Heart left ventricle (tissue), 16 donors: ENCODE measurements at places on chromosomes 11 and 22. TPM values are rescaled to one million over a fixed set of nuclear protein-coding genes. Genes with fewer than 3 reads are reported as not detected.

DNA sequence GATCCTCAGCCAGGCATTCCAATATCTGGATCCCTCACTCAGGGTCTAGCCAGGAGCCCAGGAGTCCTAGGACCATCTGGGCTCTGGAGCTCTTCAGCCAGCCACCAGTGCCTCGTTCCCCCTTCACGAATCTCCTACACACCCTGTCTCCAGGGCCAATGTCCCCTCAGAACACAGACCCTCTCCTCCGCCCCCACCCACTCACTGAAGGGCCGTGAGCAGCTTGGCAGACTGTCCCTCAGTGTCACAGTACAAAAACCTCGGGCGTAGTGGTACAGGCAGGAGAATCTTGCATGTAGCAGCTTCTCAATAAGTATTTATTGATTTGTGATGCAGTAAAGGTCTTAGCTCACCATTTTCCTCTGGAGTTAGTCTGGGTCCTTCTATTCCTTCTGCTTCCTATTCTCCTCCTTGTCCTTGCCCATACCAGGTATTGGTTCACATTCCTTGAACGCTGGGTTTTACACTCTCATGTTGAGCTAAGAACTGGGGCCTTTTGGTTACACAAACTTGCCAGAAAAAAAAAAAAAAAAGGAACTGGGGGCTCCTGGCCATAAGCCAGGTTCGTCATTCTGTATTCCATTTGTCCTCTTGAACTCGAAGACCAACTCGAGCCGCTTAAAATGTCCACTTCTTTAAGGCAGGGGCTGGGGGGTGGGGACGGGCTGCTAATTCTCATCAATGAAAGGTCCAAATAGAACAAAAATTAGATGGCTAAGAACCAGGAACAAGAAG, 2.3 kb downstream of the CXCR5 start:
- no peak for DNase-seq

DNA sequence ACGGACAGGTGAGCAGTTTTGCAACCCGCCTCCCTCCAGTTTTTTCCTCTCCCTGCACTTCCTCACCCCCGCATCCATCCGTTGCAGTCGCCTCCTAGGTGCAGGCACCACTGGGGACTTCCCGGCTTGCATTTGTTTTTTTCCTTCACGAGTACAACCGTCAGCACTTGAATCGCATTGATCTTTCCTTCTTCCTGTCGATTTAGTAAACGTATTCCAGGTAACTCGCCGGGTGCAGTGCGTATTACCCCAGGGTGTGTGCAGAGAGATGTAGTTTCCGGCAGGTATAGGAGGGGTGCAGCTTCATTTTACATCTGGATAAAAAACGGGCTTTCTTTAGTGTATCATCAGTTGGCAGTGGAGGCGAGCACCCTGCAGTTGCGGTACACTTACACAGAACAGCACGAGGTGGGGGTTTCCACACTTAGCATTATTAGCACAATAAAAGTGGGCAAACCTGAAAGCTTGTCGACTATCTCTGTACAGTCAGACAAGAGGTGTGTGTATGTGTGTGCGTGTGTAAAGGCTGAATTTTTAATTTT, at the start of gene SORL1-AS1:
TSS of gene SORL1-AS1 (minus strand) at position 359 of the 542 bp plus-strand sequence.
- DNase-seq, result no peak

- DNase-seq, result no peak
Measured at GRCh38 chr22:17314487-17314886, 54.8 kb upstream of the CECR2 start.

DNA sequence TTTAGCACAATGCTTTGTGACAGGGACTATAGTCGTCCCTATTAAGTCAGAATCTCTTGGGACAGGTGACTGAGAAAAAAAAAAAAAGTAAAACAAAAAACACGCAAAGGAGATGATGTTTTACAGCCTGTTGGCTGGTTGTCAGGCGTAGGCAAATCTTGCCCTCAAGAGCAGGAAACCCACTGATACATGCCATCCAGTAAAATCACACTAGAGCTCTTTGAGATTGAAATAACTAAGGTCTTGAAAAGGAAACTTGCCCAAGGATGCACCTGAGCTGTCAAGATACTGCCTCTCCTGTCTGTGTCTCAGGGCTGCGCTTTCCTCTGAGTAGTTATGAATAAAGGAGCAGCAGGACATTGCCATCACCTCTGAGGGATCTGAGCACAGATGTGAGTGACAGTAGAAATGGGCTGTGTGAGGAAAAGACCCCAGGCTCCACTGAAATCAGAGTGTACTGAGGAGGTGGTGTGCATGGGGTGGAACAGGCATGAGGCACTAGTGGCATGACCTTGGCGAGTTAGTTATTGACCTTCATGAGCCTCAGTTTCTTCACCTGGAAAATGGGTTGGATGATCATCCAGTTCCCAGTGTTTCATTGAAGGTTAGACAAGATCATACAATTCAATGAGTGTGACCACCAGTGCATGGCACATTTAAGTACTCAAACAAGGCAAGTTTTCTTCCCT, 23.3 kb downstream of the MICAL2 start:
- DNase-seq, result no peak

DNA sequence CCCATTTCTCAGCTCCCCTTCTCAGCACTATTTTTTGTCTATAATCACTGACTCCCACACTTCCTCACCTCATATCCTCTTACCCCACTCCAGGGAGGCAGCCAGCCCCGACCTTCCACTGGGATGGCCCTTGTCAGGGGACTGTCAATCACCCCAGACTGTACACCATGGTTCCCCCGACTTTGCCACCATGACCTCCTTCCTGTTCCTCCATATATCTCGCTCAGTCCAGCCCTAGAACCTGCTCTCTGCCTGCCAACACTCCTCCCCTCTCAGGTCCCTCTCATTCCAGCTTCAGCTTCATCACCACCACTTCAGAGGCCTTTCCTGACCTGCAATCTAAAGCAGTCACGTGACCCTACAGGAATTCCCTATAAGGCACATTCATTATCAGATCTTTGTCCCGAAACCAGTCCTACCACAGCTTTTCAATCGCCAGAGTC, 16.5 kb downstream of the PRPF19 start:
- DNase-seq, result no peak

- DNase-seq, result no peak
Measured at GRCh38 chr22:24128021-24128420, 53.3 kb upstream of the SUSD2 start.

C11orf68 gene
- 41.5 TPM for polyA plus RNA-seq

GRCh38 chr11:64970731-64971151, 1.2 kb downstream of the MAJIN start:
- no peak for DNase-seq

DNA sequence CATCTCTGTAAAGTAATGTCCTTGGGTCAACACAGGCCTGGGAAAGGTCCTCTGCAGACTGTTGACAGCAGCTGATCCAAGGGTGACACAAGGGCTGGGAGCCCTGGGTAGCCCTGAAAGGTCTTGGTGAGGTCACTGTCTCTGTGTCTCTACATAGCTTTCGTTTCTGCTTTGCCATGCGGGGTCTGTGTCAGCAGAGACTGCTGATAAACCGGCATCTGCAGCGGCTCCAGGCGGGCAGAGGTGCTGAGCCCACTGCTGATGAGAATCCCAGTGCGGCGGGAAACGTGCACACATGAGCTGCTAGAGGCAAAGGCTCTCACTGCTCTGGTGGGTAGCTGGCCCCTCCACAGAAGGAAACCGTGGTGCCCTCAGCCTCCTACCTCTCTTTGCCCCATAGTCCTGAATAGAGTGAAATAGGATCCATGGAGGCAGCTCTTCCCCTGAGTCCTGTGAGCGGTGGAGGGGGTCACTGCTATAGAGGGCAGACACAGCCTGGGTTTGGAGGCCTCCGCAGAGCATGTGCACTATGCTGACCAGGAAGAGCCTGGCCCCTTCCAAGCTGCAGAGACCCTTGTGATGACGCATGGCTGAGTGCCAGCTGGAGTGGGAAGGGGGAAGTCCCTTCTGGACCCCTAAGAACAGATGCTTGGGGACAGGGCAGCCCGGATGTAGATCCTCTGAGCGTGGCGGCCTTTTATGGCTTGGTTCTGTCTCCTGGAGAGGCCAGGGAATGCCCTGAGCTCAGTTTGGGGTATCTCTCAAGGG, 17.8 kb upstream of the ST3GAL4 start:
- DNase-seq, result peak; percentile 36

DNA sequence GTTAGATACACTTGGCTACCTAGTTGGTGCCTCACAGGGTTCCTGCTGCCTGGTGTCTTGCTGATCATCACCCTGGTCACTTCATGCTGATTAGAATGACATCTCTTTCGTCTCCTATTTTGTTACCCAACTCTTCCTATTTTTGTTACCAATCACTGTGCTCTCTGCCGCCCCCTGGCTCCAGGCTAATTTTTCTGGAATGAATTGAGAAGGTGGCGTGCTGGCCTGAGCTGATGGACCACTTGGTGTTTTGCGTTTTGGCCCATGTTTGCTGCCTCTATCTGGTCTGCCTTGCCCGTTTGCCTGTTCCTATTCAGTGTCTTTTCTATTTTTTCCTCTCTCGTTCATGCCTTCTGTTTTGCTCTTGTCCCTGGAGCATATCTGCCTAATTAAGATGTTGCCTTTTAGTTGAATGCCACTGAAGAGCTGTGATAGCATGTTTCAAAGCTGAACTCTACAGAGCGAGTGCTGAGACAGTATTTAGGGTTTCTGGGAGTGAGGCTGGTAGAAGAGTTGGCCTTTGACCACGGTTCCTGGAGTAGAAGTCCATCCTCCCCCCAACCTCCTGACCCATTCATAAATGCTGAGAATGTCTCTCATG, 5.9 kb upstream of the ATF4 start:
- no peak for DNase-seq

DNA sequence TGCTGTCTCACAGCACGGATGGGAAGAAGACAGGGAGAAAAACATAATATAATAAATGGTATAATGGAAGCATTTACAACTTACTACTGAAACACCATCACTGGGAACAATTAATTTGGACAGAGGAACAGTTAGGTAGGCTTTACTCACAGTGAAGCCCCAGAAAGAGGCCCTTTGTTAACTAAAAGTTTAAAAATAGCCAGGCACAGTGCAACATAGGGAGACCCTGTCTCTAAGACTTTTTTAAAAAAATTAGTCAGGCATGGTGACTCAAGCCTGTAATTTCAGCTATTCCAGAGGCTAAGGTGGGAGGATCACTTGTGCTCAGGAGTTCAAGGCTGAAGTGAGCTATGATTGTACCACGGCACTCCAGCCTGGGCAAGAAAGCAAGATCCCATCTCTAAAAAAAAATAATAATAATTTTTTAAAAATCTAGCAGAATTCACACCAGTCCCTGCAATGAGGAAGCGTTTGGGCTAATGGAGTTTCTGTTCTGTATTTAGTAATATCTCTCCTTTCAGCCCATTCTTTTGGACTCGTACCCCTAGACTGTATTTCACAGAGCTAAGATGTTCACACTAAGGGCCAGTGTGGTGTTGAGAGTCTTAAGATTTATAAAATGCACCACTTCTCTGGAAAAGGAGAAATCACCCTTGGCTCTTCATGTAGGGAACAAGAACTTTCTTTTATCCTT, 275.5 kb downstream of the SOX6 start:
- DNase-seq, result no peak

GRCh38 chr22:25651332-25652085, 87.0 kb downstream of the GRK3 start:
- no peak for DNase-seq

KRTAP5-8 gene
- not detected for polyA plus RNA-seq

DNA sequence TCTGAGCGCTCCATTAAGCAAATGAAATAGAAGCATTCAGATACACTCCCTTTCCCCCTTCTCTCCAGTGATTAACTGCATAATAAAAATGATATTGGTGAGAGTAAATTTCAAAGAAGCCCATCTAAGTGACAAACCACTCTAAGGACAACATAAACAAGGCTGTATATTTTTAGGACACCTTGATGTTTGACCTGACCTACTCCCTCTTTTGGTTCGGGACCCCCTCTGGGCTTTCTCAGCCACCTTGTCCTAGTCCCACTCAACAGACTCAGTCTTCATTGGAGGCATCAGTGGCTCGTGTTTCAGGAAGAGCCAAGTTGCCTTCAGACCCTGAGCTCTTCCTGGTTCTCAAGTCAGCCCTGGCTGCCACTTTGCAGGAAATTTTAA, 182.3 kb upstream of the NCAM1 start:
- DNase-seq, result no peak

FOLR2 gene
- polyA plus RNA-seq, result 6.5 TPM

- DNase-seq, result no peak
Measured at GRCh38 chr11:62141111-62142042, 17.6 kb downstream of the INCENP start.

DNA sequence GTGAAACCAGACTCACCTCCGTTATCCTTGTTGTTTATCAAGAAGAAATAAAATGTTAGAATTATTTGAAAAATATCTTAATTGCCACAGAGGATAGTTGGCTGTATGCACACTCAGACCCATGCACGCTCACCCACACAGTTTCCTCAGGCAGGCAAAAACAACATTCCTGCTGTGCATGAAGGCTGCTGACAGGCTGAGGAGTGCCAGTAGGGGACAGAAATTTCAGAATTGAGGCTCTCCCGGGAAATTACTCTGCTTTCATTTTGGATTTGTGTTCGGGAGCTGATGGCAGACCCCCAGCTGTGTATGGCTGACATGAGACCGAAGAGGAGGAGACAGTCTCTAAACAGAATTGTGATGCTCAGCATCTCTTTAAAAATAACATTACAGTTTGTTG, 87.5 kb downstream of the AMOTL1 start:
- DNase-seq, result no peak

DNA sequence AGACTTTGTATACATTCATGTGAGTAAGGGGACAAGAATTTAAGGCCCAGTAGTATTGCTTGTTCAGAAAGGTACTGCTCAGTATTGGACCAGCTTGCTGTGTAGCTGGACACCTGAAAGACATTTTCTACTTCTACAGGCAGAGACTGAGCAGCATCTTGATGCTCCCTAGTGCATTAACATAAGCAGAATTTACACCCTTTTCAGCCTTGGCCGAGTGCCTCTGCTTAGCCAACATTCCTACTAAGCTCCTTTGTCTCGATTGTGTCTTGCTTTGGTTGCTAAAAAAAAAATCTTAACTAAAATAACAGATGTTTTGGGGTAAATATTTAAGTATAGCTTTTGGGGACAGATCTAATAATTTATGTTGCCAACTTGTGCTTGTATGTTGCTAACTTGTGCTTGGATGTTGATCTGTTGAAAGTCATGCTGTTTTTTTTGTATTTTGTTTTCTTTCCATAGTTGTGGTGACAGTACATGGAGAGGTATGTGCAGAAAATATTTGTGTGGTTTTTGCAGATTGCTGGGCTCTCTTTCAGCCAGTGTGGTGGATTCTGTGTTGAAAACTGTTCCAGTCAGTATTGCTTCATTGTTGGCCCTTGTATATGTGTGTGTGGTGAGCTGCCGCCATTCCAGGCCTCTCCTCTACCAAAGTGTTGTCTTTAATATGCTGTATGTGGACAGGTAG, 3.7 kb downstream of the PTS start:
- no peak for DNase-seq

- DNase-seq, result no peak
Measured at GRCh38 chr11:122584670-122585069, 70.9 kb upstream of the UBASH3B start.

DNA sequence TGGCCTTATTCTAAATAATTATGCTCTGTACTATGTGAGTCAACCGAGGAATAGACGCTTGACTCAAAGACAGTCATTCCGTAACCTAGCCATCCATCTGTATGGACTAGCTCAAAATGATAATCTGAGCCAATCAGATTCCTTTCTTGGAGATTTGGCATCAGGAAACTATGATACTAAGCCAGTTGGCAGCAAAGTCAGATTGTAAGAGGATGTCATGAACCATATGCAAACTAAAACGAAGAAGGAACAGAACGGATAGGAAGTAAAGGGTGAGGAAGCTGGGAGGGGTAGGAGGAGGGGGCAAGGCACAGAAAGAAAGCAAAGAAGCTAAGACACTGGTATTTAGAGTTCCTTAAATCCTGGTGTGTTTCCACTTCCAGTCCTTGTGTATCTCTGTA, 10.7 kb upstream of the SESN3 start:
- no peak for DNase-seq

SCN4B gene
- 8.6 TPM for polyA plus RNA-seq

- peak; percentile 94 for DNase-seq
Measured at GRCh38 chr11:102047305-102047924, at the start of gene CFAP300. TSS of gene CFAP300 (plus strand) at chr11:102047437. CDS start at chr11:102047471, 34 bp downstream.

LYVE1 gene
- 15.5 TPM for polyA plus RNA-seq

SLC2A11 gene
- 30.4 TPM for polyA plus RNA-seq
